Psoas muscle (tissue), 8 donors: ENCODE measurements at places on chromosomes 2 and 18. TPM values are rescaled to one million over a fixed set of nuclear protein-coding genes. Genes with fewer than 3 reads are reported as not detected.

The MTCL1 gene
- polyA plus RNA-seq, result 3.0 TPM

The HOXD13 gene
- 0.01 TPM for polyA plus RNA-seq

The NEUROD1 gene
- polyA plus RNA-seq, result not detected

The HOXD9 gene
- 1.7 TPM for polyA plus RNA-seq

The COL4A4 gene
- polyA plus RNA-seq, result 2.0 TPM

The IL36RN gene
- polyA plus RNA-seq, result not detected

The SLC11A1 gene
- 0.96 TPM for polyA plus RNA-seq

The TEKT4 gene
- not detected for polyA plus RNA-seq

The POTEE gene
- polyA plus RNA-seq, result not detected

The POU3F3 gene
- polyA plus RNA-seq, result not detected

The FIGN gene
- polyA plus RNA-seq, result 0.30 TPM

The COLEC11 gene
- 1.0 TPM for polyA plus RNA-seq

The CIAO1 gene
- 80.5 TPM for polyA plus RNA-seq

The PIEZO2 gene
- 0.13 TPM for polyA plus RNA-seq

The RETSAT gene
- 74.3 TPM for polyA plus RNA-seq

The TTN gene
- polyA plus RNA-seq, result 173 TPM

The ST8SIA5 gene
- polyA plus RNA-seq, result 3.1 TPM

The WDR54 gene
- polyA plus RNA-seq, result 2.4 TPM

The NAT8 gene
- polyA plus RNA-seq, result not detected

The BOLL gene
- polyA plus RNA-seq, result 2.9 TPM

The COL3A1 gene
- polyA plus RNA-seq, result 29.0 TPM

The LYPD6 gene
- 0.05 TPM for polyA plus RNA-seq

The BOD1L2 gene
- not detected for polyA plus RNA-seq

The FEV gene
- polyA plus RNA-seq, result not detected

The LRRC30 gene
- polyA plus RNA-seq, result 5.6 TPM

The RAX gene
- polyA plus RNA-seq, result not detected

The LIMS4 gene
- 1.7 TPM for polyA plus RNA-seq

The LAMA1 gene
- 0.06 TPM for polyA plus RNA-seq

The RIT2 gene
- not detected for polyA plus RNA-seq

The FBXO48 gene
- polyA plus RNA-seq, result 4.3 TPM

The NT5C1B gene
- not detected for polyA plus RNA-seq

The SPC25 gene
- 0.21 TPM for polyA plus RNA-seq

The SERPINB12 gene
- polyA plus RNA-seq, result not detected

The IL1A gene
- polyA plus RNA-seq, result 0.08 TPM
